Activated naive CD8-positive, alpha-beta T cell treated with anti-CD3 and anti-CD28 coated beads, Interleukin-2, amount 50 U/mL, for 16 hours (primary cell): ENCODE measurements at places on chromosomes 6 and 20.

DNA sequence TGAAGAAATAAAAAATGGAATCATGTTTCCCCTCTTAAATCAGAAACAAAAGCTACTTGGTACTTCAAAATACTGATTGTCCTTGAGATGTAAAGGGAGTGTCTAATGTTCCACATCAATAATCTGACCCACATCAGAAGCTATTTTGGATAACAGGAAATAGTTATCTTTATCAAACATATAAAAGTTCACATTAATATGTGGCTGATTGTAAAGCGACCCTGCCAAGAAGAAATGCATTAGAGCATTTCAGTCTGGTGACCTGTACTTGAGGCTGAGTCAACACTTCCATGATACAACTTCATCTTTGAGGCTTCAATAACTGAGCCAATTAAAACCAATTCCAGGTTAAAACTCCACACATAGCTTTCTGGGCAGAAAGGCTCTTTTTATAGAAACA lies 31.8 kb downstream of the SYNE1 start:
- DNase-seq: no peak

DNA sequence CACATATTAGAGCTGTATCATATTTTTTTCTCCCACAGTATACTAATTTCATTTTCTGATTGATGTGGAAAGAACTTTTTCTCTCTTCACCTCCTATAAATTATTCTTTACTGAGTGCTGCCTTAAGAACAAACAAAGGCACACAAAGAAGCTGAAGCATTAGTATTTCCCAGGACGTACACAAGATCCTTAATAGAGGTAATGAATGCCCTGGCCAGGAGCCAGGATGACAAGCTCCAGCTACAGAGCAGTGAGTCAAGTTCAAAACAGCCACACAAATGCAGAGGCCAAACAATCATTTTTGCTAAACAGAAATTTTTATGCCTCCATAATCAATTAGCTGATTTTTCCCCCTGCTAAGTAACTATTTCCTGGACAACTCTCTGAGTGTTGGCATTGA lies 639.6 kb downstream of the EPHA7 start:
- no peak for DNase-seq

DNA sequence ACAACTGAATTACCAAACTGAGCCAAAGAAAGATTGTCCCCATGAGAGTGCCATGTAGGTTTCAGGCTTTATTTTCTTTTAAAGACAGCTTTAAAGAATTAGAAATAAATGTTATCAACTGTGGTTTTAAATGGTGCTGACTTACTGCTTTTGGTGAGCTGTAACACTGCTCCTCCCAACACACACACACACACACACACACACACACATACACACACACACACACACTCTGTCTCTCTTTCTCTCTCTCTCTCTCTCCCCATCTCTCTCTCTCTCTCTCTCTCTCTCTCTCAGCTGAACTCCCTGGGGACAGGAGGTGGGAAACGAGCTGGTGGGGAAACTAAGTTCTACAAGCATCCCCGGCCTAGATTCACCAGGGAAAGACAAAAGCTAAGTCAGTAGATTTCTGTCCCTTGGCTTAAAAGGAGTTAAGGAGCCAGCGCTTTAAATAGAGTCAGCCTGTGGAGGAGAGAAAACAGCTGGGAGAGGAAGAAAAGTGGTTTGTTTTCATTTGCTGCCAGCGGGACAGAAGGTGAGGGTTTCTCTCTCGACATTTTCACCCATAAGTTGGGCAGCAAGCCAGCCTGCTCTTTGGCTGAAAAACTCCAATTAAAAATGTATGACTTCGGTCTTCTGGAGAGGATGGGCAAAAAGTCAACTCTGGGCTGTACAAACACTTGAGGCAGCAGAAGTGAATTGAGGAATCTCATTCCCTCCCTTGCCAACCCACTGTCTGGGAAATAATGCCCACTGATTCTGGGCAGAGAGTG lies 27.4 kb downstream of the CBLN4 start:
- no peak for DNase-seq

GRCh38 chr6:129134535-129134934 lies 251.6 kb downstream of the LAMA2 start:
- DNase-seq: no peak

DNA sequence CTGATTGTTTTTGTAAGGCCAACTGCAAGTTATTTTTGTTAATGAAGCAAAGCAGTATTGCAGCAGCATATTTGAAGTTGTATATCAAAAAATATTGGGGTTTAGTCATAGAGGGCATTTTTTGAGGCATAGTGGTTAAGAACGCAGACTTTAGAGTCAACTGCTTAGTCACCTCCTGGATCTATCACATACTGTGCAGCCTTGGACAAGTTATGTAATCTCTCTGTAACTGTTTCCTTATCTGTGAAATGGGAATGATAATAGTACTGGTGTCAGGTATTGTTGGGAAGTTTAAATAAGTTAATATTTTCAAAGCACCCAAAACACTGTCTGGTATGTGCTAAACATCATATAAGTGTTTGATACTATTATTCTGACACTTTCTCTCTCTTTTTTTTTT lies 27.2 kb upstream of the EFHC1 start:
- DNase-seq: no peak

- no peak for DNase-seq
Measured at GRCh38 chr20:33444797-33445560, 1.4 kb upstream of the SNTA1 start.

- DNase-seq: no peak
Measured at GRCh38 chr20:41956338-41957074, 338.3 kb upstream of the CHD6 start.

GRCh38 chr6:6837541-6838080 lies 249.1 kb downstream of the LY86 start:
- no peak for DNase-seq

DNA sequence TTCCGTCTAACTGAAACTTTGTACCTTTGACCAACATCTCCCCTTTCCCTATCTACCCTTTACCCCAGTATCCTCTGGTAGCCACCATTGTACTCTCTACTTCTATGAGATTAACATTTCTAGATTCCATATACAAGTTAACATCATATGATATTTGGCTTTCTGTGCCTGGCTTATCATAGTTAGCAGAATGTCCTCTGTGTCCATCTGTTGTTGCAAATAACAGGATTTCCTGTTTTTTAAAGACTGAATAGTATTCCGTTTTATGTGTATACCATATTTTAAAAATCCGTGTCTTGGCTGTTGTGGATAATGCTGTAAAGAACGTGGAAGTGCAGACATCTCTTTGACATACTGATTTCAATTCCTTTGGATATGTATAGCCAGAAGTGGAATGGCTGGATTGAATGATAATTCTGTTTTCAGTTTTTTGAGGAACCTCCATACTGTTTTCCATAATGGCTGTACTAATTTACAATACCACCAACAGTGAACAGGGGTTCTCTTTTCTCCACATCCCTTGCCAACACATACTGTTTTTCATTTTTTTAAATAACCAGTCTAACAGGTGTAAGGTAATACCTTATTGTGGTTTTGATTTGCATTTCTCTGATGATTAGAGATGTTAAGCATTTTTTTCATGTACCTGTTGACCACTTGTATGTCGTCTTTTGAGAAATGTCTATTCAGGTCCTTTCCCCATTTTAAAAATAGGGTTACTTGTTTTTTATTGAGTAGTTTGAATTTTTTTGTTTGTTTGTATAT lies 53.8 kb downstream of the CDC5L start:
- no peak for DNase-seq

GRCh38 chr6:62286470-62286843 lies 432 bp upstream of the KHDRBS2 start:
- no peak for DNase-seq

DNA sequence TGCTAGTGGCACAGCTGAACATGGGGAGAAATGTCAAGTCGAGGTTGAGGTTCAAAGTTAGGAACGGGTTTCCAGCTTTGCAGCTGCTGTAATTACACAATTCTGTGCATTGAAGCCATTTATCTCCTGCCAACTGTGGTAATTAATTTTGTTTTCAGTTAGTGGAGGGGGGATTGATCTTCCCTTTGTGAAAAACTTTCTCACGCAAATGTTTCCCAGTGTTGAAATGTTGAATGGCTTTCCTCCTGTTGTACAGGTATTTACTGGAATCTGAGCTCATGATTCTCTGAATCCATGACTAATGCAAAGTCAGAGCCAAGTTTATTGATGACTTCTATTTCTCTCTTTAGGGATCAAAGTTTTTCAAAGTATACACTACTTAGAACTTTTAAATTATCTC lies 198.4 kb upstream of the SLC35B3 start:
- DNase-seq: no peak

GRCh38 chr6:4057036-4057435 lies 21.9 kb downstream of the FAM217A start:
- no peak for DNase-seq

GRCh38 chr20:36984257-36984638 lies 32.7 kb upstream of the SAMHD1 start:
- no peak for DNase-seq

GRCh38 chr6:136073216-136073615 lies 176.9 kb downstream of the MTFR2 start:
- DNase-seq: no peak

DNA sequence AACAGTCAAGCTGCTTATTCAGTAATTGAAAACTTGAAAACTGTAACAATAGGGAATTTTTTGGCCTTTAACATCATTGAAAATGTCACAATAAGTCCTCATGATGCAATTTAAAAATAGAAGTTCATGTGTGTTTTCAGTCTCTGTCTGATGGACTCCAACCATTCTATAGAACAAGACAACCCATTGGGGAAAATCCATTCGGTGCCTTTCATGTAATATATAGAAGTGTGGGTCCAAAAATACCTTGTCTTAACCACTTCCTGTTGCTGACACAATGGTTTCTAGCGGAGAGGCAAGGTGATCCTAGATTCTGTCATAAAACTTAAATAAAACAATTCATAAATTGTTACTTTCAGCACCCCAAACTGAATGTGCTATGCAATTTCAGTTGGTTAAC lies 1131.3 kb upstream of the MAP3K7 start:
- no peak for DNase-seq

DNA sequence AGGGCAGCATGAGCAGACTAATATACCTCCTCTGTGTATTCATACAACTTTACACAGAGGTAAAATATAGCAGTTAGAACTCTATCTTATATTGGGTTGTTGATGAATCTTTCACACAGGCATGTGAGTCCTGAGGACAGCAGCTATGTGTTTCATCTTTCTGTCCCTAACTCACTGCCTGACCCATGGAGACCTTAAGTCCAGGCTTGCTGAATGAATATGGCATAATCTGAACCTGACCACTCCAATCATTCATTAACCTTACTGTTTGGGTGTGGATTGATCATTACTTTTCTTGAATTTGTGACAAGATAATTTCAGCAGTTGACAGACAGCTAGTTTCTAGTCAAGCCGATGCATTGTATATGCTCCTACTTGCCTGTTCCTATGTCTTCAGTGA lies 27.3 kb upstream of the TSPYL1 start:
- no peak for DNase-seq

- DNase-seq: no peak
Measured at GRCh38 chr6:24836109-24836508, 37.4 kb upstream of the ARMH2 start.

GRCh38 chr6:80439721-80440470 lies 333.4 kb downstream of the BCKDHB start:
- DNase-seq: no peak

GRCh38 chr6:162825597-162825996 lies 97.8 kb downstream of the PACRG start:
- DNase-seq: no peak

DNA sequence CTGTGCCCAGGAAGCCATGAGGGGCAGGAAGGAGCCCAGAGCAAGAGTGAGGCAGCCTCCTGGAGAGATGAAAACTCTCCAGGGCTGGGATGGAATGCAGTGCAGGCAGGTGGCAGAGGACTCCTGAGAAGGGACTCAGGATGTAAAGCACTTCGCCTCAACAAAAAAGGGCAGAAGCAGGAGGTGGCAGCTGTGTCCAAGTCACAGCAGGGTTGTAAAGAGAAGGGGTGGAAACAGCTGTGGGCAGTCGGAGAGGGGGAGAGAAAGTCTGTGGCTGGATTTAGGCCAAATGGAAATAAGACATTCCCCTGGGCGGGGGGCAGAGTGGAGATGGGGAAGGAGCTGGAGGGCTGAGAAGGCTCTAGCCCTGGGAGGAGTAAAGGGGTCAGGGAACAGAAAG lies 34.9 kb downstream of the CYP21A2 start:
- DNase-seq: no peak

GRCh38 chr6:164417537-164418261 lies 891.7 kb downstream of the C6orf118 start:
- no peak for DNase-seq

- no peak for DNase-seq
Measured at GRCh38 chr6:24947636-24948035, 11.9 kb upstream of the RIPOR2 start.

- DNase-seq: no peak
Measured at GRCh38 chr20:24950128-24950835, 1.2 kb downstream of the CST7 start.

DNA sequence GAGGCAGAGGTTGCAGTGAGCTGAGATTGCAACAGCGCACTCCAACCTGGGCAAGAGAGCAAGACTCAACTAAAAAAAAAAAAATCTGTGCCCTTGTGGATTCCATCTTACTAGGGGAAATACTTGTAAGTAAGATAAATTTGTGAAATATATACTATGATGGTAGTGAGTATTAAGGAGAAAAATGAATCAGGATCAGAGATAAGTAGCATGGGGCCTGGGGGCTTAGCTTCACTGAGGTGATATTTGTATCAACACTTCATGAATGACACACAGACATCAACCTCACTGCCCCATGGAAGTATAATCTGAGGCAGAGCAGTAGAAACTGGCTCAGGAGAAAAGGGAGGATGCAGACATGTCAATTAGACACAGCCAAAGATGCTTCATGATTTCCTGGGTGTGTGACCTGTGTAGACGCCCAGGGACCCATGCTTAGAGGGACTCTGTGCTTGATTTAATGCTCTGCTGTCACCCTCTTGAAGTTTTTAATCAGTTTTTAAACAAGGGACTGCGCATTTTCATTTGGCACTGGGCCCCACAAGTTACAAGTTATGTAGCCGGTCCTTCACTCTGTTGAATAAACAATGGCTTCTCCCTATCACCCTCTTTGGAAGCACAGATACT lies 41.9 kb downstream of the PCNA start:
- DNase-seq: no peak

- no peak for DNase-seq
Measured at GRCh38 chr20:52984451-52984810, 12.3 kb downstream of the TSHZ2 start.

DNA sequence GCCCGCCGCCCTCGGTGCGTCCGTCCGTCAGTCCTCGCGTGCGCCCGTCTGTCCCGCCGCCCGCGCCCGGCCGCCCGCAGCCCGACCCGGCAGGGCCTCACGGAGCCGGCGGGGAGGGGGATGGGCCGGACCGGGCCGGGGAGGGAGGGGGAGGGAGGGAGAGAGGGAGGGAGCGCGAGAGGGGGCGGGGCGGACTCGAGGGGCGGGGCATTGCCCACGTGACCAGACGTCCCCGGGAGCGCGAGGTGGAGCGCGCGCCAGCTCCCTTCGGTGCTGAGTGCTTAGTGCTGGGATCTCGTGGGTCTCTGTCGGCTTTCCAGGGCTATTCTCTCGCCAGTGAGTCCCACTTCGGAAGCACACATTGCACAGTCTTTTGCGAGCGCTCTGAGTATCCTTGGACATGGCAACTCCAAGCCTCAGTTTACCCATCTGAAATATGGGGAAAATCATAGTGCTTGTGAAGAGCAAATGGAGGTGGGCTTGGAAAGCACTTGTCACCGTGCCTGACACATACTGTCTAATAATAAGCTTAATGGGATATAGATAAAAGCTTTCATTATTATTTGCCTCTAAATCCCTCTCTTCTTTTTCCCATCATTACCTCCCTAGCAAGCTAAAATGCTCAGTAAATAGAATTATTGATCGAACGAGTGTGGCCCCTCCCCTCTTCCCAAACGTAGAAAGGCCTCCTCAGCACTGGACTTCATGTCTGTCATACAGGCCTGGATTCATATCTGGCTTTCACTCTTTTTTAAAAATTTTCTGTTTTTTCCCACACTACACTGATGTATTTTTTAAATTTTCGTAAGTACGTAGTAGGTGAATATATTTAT lies at the start of gene NCOA6:
NCOA6 (minus strand) TSS at position 122 of the 833 bp plus-strand sequence. CDS start 43,296 bp downstream, outside the sequence.
- DNase-seq: peak; percentile 69
